ENCODE measurements at places on chromosomes 7 and 10. TPM values are rescaled to one million over a fixed set of nuclear protein-coding genes. Genes with fewer than 3 reads are reported as not detected.

The MAT1A gene
- not detected for total RNA-seq

GRCh38 chr10:78905957-78906308, 162.8 kb upstream of the ZMIZ1 start:
- DNase-seq, result peak; percentile 6
- H3K4me1 ChIP-seq, result no peaks in the 10 kb centered on the region
- H3K36me3 ChIP-seq, result no peaks in the 10 kb centered on the region
- H3K27me3 ChIP-seq, result no peaks in the 10 kb centered on the region

The C10orf53 gene
- not detected for total RNA-seq

DNA sequence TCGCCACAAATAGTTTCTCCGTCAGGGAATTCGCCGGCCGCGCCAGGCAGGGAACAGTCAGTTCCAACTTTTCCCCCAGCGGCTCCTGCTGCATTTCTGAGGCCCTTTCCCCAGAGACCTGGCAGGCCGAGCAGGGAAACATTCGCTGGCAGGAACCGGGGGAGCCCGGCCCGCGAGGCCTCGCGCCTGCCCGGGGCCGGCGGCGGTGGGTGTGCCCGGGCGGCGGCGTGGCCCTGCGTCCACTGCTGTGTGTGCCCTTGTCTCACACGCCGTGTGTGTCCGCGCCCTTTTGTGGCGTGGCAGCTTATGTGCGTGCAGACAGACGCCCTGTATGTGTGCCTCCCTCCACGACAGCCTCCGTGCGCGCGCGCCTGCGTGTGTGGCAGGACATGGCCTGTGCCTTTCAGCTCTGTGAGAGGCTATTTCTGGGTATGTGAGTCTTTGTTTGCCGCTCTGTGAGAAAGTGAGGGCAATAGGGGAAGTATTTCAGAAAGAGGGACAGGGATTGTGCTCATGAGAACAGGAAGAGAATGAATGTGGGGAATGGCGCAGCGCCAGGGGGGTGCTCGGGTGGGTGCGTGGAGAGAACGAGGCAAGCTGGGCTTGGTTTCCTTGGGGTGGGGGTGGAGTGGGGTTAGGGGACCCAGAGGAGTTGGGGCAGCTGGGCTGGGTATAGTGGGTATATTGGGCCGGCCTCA, 689 bp upstream of the SMARCD3 start:
- H3K36me3 ChIP-seq, result no peaks in the 10 kb centered on the region
- H3K27ac ChIP-seq, result no peak overlapping the region

The GSTO2 gene
- total RNA-seq, result 1.8 TPM

DNA sequence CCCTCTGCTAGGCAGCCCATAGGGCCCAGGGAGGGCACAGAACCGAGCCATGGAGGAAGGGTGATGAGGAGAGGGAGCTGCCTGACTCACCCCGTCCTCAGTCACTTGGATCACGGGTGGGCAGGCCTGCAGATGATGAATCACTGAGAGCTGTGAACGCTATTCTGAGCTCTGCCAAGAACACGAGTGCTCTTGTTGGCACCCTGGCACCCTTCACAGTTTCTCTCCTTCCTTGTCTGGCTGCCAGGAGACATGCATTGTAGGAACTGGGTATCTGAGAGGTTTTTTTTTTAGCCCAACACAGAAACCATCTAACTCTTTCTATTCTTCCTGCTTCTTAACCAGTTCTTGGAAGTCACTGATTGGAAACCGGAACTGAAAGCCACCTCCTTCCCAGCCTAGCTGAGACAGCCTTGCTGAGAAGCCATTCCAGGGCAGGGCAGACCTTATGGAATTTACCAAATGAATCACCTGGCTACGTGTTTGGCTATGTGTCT, 82.1 kb downstream of the SLC37A3 start:
- no peak overlapping the region for H3K4me3 ChIP-seq
- H3K4me1 ChIP-seq, result peaks cover 40% of the 10 kb centered on the region
- H3K36me3 ChIP-seq, result peaks cover 34% of the 10 kb centered on the region
- H3K27ac ChIP-seq, result peak overlapping the region; percentile 17
- peak; percentile 21 for DNase-seq

DNA sequence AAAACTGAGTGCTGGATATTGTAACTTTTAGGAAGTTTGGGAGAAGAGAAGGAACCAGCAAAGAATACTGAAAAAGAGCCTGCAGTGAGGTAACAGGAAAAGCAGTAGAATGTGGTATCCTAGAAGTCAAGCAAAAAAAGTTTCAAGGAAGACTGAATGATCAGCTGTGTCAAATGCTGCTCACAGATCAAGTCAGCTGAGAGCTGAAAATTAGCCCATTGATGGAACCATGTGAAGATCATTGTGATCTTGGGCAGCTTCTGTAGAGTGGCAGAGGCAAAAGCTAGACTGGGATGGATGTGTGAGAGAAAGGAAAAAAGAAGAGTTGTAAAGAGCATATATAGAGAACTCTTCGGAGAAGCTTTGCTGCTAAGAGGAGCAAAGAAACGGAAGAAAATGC, 315.4 kb upstream of the BMPER start:
- no peak overlapping the region for H3K27ac ChIP-seq
- no peak overlapping the region for H3K4me3 ChIP-seq
- no peaks in the 10 kb centered on the region for H3K4me1 ChIP-seq
- H3K36me3 ChIP-seq, result no peaks in the 10 kb centered on the region

The GRID1 gene
- not detected for total RNA-seq

DNA sequence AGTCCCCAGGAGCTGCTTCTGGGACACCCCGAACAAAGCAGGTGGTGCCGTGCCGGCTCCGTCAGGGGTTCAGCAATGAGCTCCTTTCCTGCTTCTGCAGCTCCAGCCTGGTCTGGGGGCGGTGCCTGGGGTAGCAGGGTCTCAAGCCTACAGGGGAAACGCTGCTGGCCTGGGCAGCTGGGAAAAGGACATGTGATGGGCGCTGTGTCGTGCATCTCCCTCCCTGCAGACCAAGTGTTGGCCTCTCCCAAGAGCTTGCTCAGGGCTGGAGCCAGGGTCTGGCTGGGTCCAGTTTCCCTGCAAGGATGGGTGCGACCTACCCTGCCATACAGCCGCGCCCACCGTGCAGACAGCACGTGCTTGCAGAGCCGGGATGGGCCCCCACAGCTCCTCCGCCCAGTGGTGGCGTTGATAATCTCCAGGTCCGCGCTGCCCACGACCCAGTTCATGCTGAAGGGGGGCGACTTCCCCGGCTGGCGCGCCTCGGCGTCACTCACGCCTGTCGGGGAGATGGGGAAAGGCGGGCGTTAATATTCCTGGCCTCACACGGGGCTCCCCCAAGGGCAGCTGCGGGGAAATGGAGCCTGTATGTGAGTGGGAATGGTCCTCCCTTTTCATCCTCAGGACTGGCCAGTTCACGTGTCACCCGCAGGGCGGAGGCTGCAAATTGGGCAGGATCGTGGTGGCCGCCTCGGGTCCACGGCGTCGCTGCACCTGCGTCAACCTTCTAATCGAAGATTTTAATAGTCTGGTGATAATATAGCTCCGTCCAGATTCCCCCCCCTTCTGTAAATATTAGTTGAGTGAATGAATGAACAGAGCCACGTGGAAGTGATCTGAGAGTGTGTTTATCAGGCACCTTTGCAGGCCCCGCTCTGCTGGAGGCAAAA, 128.6 kb downstream of the WDR37 start:
- H3K27me3 ChIP-seq, result peaks cover 4% of the 10 kb centered on the region
- DNase-seq, result no peak
- no peak overlapping the region for H3K27ac ChIP-seq
- no peaks in the 10 kb centered on the region for H3K4me1 ChIP-seq
- no peak overlapping the region for H3K4me3 ChIP-seq

GRCh38 chr10:100773646-100774045, 28.3 kb downstream of the PAX2 start:
- no peaks in the 10 kb centered on the region for H3K4me1 ChIP-seq
- DNase-seq, result no peak
- no peak overlapping the region for H3K4me3 ChIP-seq
- no peak overlapping the region for H3K27ac ChIP-seq
- H3K36me3 ChIP-seq, result no peaks in the 10 kb centered on the region

All from activated CD4-positive, alpha-beta memory T cell treated with anti-CD3 and anti-CD28 coated beads, Interleukin-2, amount 10 ng/mL, durations not matched to agents 7 days and 5 days (primary cell).